ENCODE measurements at places on chromosomes 4 and X.

- no peak for DNase-seq
Observed at GRCh38 chr4:8099981-8100464, 58.6 kb downstream of the ABLIM2 start.

GRCh38 chrX:69705818-69706217 is 89.9 kb downstream of the EDA start:
- no peak for DNase-seq

GRCh38 chrX:68632491-68632890 is 15.0 kb upstream of the STARD8 start:
- DNase-seq: no peak

DNA sequence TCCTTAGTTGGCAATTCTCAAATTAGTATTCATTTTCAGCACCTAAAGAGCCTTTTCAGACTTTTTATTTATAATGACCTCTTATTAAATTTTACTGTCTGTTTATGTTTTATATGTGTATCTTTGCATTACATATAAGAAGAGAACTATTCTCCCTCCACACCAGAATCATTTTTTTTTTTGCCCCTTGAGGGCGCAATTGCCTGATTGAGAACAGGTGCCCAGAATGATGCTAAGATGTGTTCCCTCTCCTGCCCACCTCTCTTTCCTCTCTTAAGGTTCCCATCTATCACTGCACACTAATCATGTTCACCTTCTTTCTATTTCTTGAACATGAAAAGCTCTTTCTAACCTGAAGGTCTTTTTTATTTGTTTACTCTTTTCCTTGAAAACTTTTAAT is 44.2 kb upstream of the ADAM29 start:
- DNase-seq: no peak

GRCh38 chr4:185781555-185782215 is 30.3 kb downstream of the SORBS2 start:
- DNase-seq: no peak
